Suppressor macrophage (primary cell): ENCODE measurements at places on chromosomes 1 and 21.

- no peak for DNase-seq
These were observed 198.3 kb downstream of the SLC44A5 start for GRCh38 chr1:75412616-75413015.

GRCh38 chr1:239819096-239819495 lies 272.6 kb upstream of the FMN2 start:
- DNase-seq: no peak

- no peak for DNase-seq
These were observed 3.7 kb downstream of the LYPLAL1 start for GRCh38 chr1:219177363-219177762.

- peak; percentile 87 for DNase-seq
These were observed at the start of gene CNIH3 for GRCh38 chr1:224615861-224616755. TSS of gene CNIH3 (plus strand) at chr1:224616317. CDS start at chr1:224617175, 858 bp downstream.
